ENCODE measurements at places on chromosomes 2 and 18. TPM values are rescaled to one million over a fixed set of nuclear protein-coding genes. Genes with fewer than 3 reads are reported as not detected.

The ARHGAP28 gene
- total RNA-seq: 84.0 TPM

The NOSTRIN gene
- total RNA-seq: 30.9 TPM

DNA sequence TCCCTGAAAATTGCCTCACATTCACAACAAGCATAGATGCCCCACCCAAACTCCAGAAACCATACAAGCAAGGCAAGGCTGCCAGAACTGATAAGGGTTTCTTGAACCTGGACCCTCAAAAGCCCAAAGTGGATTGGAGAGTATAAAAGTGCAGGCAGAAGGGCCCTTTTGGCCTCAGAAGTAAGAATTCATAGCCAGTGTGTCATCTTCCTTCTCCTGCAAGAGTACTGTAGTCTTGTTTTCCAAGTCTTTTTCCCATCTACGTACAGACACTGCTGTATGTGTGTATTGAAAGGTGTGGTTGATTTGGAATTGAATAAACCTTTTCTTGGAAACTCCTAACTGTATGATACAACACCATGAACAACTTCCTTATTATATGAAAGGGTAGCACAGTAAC, 46.8 kb downstream of the ZC3H15 start:
- no peak for DNase-seq

DNA sequence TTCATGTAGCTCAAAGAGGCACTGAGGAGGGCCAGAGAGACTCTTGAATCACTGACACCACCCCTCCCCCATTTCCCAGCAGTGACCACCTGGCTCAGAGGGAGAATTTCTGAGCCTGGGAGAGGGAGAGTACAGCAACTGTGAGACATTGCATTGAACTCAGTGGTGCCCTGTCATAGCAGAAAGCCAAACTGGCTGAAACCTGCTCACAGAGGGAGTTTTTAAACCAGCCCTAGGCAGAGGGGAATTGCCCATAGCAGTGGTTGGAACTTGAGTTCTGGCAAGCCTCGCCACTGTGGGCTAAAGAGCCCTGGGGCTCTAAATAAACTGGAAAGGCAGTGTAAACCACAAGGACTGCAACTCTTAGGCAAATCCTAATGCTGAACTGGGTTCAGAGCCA, 243.1 kb downstream of the ADCYAP1 start:
- no peak for DNase-seq

GRCh38 chr2:15421753-15422152, 139.4 kb downstream of the NBAS start:
- no peak for DNase-seq

DNA sequence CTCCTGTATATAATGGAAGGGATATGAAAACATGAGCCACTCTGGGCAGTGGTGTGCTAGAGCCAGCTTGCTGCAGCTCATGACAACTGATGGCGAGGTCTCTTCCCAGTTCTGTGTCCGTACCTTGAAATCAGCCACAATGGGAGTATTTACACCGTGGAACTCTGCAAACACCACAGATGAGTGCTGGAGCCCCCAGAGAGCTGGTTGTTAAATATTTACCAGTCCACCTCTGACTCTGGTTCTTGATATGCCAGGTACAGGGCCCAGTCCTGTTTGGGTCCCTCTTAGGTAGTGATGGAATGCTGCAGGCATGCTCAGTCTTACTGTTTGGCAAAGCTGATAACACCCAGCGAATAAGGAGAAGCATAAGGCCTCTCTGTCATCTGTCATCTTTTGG, 116.1 kb upstream of the GLI2 start:
- no peak for DNase-seq

- no peak for DNase-seq
These were observed 59.2 kb downstream of the INHBB start for GRCh38 chr2:120404941-120405758.
